Hematopoietic multipotent progenitor cell treated with erythropoietin and hydrocortisone succinate and interleukin-3 and kit ligand, for 17 days (in vitro differentiated cells): ENCODE measurements at places on chromosomes 5 and 9.
A peak's percentile ranks its signal among the peaks of the same experiment; 100 is the strongest.

DNA sequence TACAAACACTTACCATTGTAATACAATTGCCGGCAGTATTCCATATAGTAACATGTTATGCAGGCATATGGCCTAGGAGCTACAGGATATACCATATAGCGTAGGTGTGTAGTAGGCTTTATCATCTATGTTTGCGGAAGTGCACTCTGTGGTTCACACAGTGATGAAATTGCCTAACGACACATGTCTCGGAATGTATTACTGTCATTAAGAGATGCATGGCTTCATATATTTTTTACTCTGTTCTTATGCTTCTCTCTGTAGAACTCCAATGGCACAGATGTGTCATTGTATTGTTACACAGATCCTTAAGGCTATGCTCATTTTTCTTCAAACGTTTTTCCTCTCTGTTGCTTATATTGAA is 19.2 kb upstream of the ANKRD18A start:
- DNase-seq: no peak

DNA sequence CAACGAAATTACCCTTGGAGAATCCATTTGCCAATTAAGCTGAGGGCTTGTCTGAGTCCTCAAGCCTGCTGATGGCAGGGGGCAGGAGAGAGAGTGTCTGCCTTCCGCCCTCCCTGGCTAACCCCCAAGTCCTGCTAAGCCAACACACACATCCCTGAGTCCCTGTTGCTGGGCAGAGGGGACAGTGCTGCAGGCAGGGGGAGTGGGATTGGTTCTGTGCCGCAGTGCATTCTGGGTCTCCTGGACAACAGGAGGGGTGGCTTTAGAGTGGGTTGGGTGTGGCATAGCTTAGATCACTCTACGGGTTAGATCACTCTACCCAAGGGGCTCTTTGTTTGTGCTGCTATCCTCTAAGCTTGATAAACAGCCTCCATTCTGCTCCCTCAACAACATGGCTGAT is 427.7 kb downstream of the CDK5RAP2 start:
- no peak for DNase-seq

DNA sequence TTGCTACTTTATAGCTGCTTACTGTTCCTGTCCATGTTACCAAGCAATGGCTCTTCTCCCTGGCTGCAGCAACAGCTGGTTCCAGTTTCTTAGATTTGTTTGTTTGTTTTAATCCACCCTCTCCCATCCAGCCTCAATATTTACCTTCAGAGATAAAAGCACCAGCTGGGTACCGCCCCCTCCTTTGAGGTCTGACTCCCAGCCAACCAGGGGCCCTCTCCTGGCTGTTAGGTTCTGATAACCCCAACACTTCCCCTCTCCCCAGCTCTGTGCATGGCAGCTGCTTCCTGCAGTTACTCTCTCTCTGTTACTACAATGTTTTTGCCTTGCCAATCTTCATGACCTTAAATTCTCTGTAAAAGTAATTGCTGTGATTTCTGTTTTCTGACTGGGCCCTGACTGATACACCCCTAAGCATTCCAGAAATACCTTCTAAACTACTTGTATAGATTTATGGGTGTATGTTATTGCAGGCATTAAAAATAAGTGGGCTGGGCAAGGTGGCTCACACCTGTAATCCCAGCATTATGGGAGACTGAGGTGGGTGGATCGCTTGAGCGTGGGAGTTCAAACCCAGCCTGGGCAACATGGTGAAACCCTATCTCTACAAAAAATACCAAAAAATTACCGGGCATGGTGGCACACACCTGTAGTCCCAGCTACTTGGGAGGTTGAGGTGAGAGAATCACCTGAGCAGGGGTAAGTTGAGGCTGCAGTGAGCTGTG is 2.6 kb upstream of the GCNT1 start:
- DNase-seq: peak; percentile 41

DNA sequence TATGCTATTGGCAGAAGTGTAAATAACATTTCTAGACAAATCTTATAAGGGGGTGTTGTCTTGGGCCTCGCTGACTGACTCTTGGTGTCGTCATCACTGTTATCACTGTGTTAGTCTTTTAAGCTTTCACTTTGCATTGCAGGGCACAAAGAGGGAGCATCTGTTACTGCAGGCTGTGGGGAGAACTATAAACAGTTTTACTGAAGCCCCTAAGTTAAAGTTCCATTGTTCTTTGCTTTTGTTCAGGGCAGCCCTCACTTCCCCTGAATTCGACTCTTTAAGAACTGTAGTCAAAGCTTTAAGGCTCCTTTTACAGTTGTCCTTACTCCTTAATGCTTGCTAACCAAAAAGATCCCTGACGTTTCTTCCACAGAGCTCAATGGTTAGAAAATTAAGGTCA is 605.0 kb downstream of the RAB3C start:
- no peak for DNase-seq
